ENCODE measurements at places on chromosomes 3 and 15. TPM values are rescaled to one million over a fixed set of nuclear protein-coding genes. Genes with fewer than 3 reads are reported as not detected.

Gene CPA3
- total RNA-seq: not detected

Gene GNAI2
- total RNA-seq: 415 TPM

Gene EAF2
- 0.44 TPM for total RNA-seq

Gene STAB1
- total RNA-seq: 136 TPM

Gene LRRC31
- total RNA-seq: not detected

Gene PFN2
- 4.2 TPM for total RNA-seq

Gene HDAC11
- total RNA-seq: 5.2 TPM

Gene ISY1
- 47.9 TPM for total RNA-seq

DNA sequence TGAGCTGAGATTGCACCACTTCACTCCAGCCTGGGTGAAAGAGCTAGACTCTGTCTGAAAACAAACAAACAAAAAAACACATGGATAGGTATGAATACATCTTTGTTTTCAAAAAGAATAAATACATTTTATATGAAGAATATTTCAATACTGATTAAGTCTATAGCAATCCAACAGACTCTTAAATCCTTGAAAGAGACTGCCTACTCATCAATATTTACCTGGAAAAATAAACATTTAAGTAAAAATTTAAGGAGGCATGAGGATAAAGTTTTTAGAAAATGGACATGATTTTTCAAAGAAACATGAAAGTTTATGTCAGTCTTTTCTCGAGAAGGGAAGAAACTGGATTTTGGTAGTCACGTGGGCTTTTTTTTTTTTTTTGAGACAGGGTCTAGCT lies 5.4 kb downstream of the NKIRAS1 start:
- no peak for DNase-seq

DNA sequence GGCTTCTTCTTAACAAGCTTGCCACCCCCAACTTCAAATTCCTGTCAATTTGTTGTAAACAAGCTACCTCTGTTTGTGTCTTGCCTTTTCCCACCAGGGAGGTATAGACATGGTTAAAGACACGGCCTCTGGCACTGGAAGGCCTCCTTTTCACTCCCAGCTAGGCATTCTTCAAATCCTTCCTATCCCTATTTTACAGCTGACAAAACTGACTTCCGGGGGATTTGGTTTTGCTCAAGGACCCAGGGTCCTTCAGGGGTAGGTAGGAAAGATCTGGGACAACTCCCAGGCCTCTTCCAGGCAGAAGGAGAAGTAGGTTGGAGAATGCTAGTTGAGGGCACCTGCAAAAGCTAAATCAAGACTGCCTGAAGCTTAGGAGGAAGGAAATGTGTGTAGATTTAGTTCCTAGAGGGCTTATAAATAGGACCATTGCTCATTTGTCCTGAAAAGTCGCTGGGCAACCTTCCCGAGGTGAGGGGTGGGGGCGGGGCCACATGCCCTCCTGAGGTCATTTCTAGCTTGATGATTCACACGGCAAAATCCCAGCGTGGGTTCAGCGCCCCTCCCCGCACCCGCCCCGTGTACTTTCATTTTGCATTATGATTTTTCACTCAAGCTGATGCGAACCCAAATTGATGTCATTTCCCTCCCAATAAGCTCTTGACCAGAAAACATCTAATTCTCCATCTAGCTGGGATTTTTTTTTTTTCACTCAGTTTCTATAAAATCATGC lies 365.5 kb downstream of the SHQ1 start:
- peak; percentile 81 for DNase-seq

GRCh38 chr3:46524008-46524407 lies 26.2 kb downstream of the RTP3 start:
- DNase-seq: no peak

DNA sequence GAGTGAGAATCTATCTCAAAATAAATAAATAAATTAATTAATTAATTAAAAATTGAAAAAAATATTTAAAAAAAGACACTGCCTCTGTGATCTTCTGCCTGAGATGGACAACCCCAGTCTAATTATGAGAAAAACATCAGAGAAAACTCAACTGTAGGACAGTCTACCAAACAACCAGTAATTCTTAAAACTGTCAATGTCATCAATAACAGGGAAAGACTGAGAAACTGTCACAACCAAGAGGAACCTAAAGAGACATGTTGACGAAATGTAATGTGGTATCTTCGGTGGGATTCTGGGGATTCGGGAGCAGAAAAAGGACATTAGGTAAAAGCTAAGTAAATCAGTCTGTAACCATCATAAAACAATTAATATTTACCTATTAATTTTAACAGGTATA lies 265.4 kb upstream of the LMCD1 start:
- no peak for DNase-seq

DNA sequence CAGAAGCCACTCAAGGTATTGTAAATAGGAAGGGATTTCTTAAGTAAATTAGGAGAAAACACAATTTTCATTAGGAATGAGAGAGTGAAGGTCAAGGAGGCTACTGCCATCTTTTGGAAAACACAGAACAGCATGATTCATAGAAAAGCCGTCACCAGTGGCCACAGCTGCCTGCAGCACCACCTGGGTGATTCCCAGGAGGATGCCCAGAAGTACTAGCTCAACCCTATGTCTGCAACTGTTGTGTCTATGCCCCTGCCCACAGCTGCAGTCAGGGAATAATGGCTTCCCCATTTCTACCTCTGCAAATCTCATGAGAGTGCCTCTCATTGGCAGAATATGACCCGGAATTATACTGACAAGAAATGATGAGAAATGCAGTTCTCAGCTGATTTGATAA lies 300.0 kb downstream of the IGSF11 start:
- DNase-seq: no peak

GRCh38 chr3:71432044-71432975 lies 151.2 kb downstream of the FOXP1 start:
- DNase-seq: peak; percentile 48

DNA sequence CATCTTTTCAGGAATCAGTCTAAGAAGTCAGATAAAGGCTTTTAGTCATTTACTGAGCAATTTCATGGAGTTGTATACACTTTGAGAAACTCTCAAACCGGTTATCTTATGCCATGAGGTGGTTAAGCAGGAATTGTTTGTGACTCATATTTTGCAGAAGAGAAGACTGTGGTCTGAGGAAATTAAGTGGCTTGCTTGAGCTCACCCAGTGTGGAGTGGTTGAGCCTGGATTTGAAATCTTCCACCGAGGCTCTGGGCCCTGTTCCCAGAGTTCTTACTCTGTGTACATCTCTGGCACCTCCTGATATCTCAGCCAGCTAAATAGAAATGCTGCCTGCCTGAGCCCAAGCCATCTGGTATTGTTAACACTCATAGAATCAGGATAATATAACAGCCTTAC lies 37.8 kb upstream of the BCL6 start:
- DNase-seq: no peak

- DNase-seq: no peak
These were observed 230.5 kb upstream of the MRPL3 start for GRCh38 chr3:131733086-131733841.

- DNase-seq: no peak
These were observed 4.2 kb downstream of the HHATL start for GRCh38 chr3:42698216-42698910.

GRCh38 chr15:65416845-65417416 lies 5.8 kb downstream of the IGDCC4 start:
- DNase-seq: no peak

DNA sequence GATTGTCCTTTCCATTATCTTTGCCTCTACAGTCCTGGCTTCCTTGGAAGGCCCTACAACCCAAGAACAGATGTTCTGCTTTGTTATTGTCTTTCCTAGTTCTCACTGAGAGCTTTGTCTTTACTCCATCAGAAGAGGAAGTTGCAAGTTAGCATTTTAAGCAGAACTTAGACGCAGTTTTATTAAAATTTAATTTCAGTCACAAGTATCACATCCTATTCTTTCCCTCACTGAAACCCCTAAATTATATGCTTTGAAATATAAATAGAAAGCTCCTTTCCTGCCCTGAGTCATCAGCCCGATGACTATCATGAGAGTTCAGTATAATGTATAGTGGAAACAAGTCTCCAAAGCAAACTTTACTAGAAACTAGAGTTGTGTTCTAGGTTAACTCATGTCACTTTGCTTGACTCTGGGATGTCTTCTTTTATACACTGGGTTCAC lies 291.2 kb upstream of the RBMS3 start:
- DNase-seq: peak; percentile 24

DNA sequence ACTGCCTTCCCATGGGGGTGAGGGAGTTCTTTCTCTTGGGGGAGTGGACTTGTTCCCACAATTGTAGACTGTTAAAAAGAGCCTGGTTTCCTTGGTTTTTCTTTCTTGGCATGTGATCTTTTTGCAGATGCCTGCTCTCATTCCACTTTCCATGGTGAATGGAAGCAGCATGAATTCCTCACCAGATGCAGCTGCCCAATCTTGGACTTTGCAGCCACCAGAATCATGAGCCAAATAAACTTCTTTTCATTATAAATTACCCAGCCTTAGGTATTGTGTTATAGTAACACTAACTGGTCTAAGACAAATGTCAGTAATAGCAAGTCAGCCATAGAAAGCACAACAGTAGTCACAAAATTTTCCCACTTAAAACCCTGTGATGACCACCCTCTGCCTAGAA lies 260.5 kb upstream of the THBS1 start:
- no peak for DNase-seq

DNA sequence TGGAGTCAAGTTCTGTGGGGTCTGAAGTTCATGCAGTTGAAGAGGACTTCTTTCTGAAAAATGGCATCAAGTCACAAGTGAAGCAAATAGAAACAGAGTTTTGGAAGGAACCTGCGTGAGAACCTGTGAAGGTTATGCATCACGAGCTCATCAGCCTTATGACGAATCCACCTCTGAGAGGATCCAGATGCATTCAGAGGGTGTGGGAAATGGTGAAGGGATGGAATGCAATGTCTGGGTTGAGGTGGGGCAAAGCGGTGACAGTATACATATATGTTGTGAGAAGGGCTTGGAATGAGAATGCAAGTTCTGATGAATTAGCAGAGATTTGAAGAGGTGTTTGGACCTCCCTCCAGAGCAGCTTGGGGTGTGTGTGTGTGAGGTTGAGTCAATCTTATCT lies 382.1 kb upstream of the TBL1XR1 start:
- DNase-seq: no peak

DNA sequence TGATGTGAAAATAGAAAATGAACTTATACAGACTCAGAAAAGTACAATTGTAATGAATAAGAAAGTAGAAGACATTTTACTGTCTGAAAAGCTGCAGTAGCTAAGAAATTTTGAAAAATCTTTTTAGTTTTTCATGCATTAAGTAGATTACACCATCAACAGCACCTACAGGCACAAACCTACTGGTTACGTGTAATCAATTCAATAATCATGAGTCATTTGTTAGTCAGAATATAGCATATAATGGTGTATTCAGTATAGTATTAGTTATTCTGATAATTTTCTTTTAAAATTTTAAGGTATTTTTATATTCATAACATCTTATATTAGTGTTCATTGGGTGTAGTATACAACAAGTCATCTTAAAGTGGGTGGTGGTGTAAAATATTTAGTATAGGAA lies 550.5 kb upstream of the GBE1 start:
- no peak for DNase-seq

DNA sequence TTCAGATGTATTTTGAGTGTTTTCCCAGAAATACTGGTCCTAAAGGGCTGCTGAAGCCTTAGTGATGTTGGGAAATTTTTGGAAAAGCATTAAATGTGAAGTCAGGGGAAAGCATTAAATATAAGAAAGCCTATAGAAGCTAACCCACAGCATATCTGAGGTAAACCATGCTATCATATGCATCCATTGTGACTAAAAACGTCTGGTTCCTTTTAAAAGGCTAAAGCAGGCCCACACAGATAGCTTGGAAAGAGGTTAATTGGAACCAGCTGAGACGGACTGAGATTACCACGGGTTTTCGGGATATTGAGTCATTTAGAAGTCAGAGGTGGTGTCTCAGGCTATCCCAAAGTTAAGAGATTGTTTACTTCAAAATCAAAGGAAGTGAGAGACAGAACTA lies 78.2 kb downstream of the CYP19A1 start:
- DNase-seq: no peak

DNA sequence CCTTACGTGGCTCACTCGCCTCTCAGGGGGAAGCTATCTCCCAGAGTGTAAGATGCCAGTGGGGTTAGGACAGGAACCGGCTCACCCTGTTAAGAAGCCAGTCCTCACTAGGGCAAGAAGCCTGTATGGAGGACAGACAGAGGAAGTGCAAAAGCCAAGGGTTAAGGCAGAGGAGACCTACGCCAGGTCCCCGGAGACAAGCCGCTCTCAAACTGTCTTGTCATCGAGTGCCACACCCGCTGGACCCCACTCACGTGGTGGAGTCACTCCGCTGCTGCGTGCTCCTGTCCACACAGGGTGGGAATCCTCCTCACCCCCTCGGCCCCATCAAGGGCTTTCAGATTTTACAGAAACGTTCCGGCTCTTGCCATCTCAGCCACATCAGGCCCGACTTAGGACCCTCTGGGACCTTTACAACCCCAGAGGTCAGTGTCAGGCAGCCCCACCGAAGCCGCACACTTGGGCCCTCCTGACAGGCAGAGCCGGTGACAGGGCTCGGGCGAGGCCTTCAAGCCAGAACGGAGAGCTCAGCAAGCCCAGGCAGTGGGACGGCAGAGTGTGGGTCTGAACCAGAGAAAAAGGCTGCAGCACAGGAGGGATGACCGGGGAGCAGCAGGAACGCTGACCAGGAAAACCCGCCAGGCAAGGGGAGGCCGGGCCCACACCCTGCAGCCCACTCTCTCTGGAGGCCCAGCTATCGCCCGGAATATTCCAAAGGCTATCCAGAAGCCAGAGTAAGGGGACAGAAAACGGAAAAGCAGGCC lies 61.7 kb downstream of the XXYLT1 start:
- DNase-seq: no peak

GRCh38 chr3:146485297-146485696 lies 15.9 kb upstream of the PLSCR2 start:
- no peak for DNase-seq

- DNase-seq: no peak
These were observed 80.8 kb downstream of the RFTN1 start for GRCh38 chr3:16432714-16433113.

GRCh38 chr3:55521064-55521737 lies 34.1 kb upstream of the WNT5A start:
- DNase-seq: no peak

DNA sequence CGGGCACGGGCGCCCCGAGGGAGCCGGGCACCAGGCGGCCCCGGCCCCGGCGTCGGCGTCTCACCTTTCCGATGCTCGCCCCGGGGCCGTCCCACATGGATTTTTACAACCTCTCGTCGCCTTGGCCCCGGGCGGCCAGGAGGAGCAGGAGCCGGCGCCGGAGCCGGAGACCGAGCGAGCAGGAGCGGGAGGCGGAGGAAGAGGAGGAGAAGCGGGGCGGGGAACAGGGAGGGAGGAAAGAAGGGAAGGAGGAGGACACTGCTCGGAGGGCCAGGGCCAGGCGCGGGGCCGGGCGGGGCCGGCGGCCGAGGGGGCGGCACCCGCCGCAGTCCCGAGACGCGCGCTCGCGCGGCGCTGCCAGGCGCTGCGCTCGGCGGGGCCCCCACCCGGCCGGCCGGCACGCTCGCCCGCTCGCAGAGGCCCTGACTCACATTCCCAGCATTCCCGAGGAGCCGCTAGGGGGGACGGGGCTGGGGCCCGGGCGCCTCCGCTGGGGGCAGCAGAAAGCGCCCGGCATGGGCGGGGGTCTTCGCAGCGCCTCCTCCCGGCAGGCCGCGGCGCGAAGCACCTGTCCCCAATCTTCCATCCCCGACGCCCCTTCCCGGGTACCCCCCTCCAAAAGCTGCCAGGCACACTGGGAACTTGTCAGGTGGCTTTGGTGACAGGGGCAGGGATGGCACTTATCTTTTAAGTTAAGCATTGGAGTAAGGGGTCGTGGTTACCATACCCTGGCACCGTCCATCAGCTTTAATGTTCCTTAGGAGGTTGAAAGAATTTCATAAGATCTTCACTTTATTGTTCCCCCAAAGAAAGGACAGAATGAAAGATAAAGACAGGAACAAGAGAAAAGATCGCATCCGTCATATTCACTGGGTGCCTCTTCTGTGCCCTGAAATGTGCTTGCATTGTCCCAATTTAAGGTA lies at the start of gene ERC2:
ERC2 (minus strand) TSS at position 284 of the 923 bp plus-strand sequence.
- no peak for DNase-seq
